Activated CD4-positive, alpha-beta T cell treated with anti-CD3 and anti-CD28 coated beads, Interleukin-2, amount 10 ng/mL, durations not matched to agents 24 days and 14 days (primary cell): ENCODE measurements at places on chromosomes 16 and 17. TPM values are rescaled to one million over a fixed set of nuclear protein-coding genes. Genes with fewer than 3 reads are reported as not detected.

The ZNF750 gene
- total RNA-seq: not detected in 2 replicates

DNA sequence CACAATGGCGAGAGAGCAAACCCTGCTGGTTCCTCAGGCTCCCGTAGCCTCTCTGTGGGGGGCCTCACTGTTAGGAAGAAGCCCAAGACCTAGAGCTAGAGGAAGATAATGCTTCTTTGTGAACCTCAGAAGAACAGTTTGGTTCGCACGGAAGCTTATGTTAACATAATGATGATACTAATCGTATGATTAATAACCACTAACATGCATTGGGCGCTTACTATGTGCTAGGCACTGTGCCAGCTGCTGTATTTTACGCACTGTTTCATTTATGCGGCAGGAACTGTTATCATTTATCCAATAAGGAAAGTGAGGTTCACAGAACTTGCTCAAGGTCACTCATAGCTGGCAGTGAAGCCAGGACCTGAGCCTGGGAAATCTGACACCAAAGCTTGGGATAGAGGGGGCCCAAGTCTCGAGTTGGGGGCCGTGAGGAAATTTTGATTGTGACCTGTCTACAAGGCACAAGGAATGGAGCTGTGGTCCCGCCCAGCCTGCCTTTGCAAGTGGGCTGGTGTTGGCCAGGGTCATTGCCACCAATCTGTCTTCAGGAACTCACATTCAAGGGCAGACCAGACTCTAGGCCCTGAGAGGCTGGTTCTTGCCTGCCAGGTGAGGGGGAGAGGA lies 6.8 kb downstream of the PRCD start:
- no peak overlapping the region for H3K4me3 ChIP-seq
- peaks cover 5% of the 10 kb centered on the region for H3K4me1 ChIP-seq
- H3K27me3 ChIP-seq: peaks cover 17% of the 10 kb centered on the region

DNA sequence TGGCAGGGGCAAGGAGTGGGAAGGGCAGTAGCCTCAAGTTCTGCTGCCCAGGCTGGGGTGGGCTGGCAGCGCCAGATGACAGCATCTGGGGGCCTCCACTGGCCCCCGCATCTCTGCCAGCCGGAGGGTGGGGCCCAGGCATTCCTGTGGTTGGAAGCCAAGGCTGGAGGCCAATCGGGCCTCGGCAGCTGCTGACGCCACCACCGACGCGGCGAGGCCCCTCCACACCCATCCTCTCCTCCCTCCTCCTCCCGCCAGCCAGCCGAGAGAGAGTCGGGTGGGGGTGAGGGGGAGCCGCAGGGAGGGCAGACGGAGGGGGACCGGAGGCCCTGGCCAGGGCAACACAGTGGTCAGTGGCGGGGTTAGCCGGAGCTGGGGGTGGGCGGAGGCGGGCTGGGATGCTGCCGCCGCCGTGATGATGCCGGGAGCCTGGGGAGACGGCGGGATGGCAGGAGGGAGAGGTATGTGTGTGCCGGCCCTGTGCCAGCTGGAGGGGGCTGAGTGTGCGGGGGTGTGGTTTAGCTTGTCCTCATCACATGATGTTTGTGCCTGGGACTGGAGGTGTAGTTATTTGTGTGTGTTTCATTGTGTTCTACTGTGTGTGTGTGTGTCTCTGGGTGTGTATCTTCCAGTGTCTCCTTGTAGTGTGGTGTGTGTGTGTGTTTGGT lies 36.6 kb downstream of the ARHGAP23 start:
- H3K36me3 ChIP-seq: no peaks in the 10 kb centered on the region
- no peak overlapping the region for H3K4me3 ChIP-seq
- no peaks in the 10 kb centered on the region for H3K27me3 ChIP-seq
- H3K27ac ChIP-seq: no peak overlapping the region

GRCh38 chr16:5504064-5504781 lies 406.6 kb upstream of the EEF2KMT start:
- no peak overlapping the region for H3K4me3 ChIP-seq
- no peaks in the 10 kb centered on the region for H3K36me3 ChIP-seq
- no peaks in the 10 kb centered on the region for H3K27me3 ChIP-seq
- no peaks in the 10 kb centered on the region for H3K4me1 ChIP-seq
- H3K27ac ChIP-seq: no peak overlapping the region
- DNase-seq: no peak

DNA sequence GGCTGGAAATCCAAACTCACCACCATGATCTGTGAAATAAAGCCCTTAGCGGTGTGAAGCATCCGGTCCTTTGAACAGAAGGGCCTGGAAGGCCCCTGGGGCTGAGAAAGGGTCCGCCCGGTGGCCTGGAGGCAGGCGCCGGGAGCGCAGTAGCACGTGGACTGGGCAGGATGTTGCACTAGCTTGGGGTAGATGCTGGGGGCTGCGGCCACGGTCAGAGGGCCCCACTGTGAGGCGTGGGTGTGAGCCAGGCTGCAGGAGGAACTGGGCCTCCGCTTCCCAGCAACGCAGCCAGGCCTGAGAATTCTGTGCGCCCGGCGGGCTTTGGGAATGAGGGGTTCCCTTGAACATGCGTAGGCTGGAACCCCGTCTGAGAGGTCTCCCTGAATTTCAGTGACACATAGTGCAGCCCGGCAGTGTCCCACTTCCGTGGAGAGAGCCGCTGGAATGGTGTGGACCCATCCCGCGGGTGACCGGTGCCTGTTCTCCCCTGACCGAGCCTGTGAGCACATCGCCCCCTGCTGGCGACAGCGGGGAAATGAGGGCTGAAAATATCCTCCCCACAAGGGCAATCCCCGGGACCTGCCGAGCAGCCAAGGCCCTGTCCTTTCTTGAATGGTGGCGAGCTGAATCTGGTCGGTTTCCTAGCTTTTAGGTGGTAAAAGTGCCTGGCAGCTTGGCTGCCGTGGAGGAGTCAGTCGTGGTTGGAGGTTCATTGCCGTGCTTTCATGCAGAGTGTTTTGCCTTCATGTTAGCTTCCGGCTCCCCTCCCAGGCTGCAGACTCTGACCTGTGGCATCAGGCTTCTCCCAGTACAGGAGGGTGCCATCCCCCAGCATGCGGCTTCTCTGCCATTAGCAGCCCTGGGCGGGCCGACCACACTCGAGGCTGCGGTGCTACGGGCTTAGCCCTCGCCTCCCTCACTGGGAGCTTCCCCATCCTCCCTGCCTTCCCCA lies 43.8 kb downstream of the DNAJA2 start:
- H3K4me3 ChIP-seq: no peak overlapping the region
- H3K27ac ChIP-seq: peak overlapping the region; percentile 36
- H3K4me1 ChIP-seq: peaks cover 2% of the 10 kb centered on the region
- DNase-seq: peak; percentile 92
